Chondrocyte (in vitro differentiated cells): ENCODE measurements at places on chromosomes 4 and X. TPM values are rescaled to one million over a fixed set of nuclear protein-coding genes. Genes with fewer than 3 reads are reported as not detected.

Gene SLIT2
- 36.6 to 41.3 TPM (median 38.5 TPM) in 3 replicates for total RNA-seq

Gene TMPRSS11E
- total RNA-seq = not detected in 3 replicates

Gene FOXR2
- not detected in 3 replicates for total RNA-seq

Gene FAM47A
- total RNA-seq = not detected in 3 replicates

GRCh38 chr4:170057866-170058265, 31.7 kb upstream of the MFAP3L start:
- H3K27me3 ChIP-seq = no peaks in the 10 kb centered on the region
- H3K27ac ChIP-seq = no peak overlapping the region
- peaks cover 17% of the 10 kb centered on the region for H3K36me3 ChIP-seq
- no peak overlapping the region for H3K4me3 ChIP-seq
- no peaks in the 10 kb centered on the region for H3K4me1 ChIP-seq

- H3K4me3 ChIP-seq = no peak overlapping the region
- no peak for DNase-seq
- peaks cover 3% of the 10 kb centered on the region for H3K27me3 ChIP-seq
These were observed 664.5 kb upstream of the IGFBP7 start for GRCh38 chr4:57774681-57775080.

- H3K36me3 ChIP-seq = peaks cover 3% of the 10 kb centered on the region
- no peaks in the 10 kb centered on the region for H3K4me1 ChIP-seq
- H3K27ac ChIP-seq = no peak overlapping the region
- DNase-seq = no peak
These were observed 12.7 kb upstream of the PAQR3 start for GRCh38 chr4:78951862-78952472.

GRCh38 chr4:4861390-4862018, 2.0 kb downstream of the MSX1 start:
- peak overlapping the region; percentile 80 for H3K4me3 ChIP-seq
- peaks cover 38% of the 10 kb centered on the region for H3K27me3 ChIP-seq
- DNase-seq = no peak
- peaks cover 35% of the 10 kb centered on the region for H3K4me1 ChIP-seq

- no peaks in the 10 kb centered on the region for H3K36me3 ChIP-seq
- no peaks in the 10 kb centered on the region for H3K27me3 ChIP-seq
- no peak overlapping the region for H3K27ac ChIP-seq
- H3K4me1 ChIP-seq = no peaks in the 10 kb centered on the region
- DNase-seq = no peak
- no peak overlapping the region for H3K4me3 ChIP-seq
These were observed 249.5 kb downstream of the BCOR start for GRCh38 chrX:39848243-39848642.

DNA sequence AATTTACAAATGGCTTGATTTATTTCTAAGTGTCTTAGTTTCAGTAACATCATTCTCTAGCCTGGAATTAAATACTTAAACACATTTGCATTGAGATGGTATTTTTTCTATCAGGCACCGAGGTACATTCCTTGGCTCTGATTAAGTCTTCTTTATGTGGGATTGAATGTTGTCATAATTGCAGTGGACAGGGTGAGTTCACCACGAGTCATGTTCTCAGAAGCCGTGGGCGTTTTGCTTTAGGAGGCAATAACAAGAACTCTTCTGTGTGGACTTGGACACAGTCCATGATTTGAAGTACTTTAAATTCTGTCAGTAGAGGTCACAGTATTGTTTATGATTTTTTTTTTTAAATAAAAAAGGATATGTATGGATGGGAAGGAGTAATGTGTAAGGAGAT, 57.1 kb upstream of the EFHC2 start:
- H3K36me3 ChIP-seq = no peaks in the 10 kb centered on the region
- H3K4me1 ChIP-seq = peaks cover 15% of the 10 kb centered on the region
- no peak for DNase-seq
- H3K27me3 ChIP-seq = no peaks in the 10 kb centered on the region
- H3K27ac ChIP-seq = peak overlapping the region; percentile 29
- no peak overlapping the region for H3K4me3 ChIP-seq

- no peak overlapping the region for H3K27ac ChIP-seq
- no peaks in the 10 kb centered on the region for H3K36me3 ChIP-seq
These were observed 12.4 kb upstream of the EOLA2 start for GRCh38 chrX:149950681-149951080.

- peaks cover 8% of the 10 kb centered on the region for H3K4me1 ChIP-seq
- H3K4me3 ChIP-seq = no peak overlapping the region
- H3K36me3 ChIP-seq = peaks cover 8% of the 10 kb centered on the region
- DNase-seq = no peak
These were observed 44.5 kb upstream of the SCML1 start for GRCh38 chrX:17692709-17693346.

DNA sequence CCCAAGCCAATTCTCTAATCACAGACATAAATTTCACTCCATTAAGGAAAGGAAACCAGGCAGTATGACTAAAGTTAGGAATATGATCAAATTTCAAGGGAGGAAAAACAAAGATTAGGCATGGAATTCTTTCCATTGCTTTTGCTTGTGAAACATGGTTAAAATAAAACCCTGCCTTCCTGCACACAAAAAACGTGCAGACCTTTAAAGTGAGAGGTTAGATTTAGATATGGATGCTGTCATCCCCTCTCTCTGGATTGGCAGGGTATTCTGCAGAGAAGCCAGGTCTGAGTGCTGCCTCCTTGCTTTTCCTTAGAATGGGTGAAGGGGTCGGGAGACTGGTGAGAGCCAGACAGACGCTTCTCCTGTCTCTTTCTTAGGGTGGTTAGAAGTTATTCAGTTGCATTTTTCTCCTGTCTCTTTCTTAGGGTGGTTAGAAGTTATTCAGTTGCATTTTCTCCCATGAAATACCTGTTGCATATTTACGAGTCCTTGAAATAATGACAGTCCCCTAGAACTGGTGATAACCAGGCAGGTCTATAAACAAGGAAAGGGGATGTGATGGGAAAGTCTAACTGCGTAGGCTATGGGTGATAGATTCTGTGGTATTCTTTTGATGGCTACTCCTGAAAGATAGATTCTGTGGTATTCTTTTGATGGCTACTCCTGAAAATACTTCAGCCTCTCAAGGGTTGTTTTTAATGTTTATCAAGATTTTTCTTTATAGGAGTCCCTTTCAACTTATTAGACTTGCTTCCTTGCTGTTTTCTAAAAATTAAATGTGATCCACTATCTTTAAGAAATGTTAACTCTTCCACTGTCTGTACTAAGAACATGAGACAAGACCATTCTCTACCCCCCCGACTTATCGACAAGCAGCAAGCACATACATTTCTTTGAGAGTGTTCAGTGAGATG, 163.6 kb downstream of the SPRY1 start:
- H3K4me1 ChIP-seq = peaks cover 47% of the 10 kb centered on the region
- peak overlapping the region; percentile 1 for H3K4me3 ChIP-seq
- H3K36me3 ChIP-seq = no peaks in the 10 kb centered on the region
- H3K27ac ChIP-seq = peak overlapping the region; percentile 83
- DNase-seq = no peak
